ENCODE measurements at places on chromosomes 7 and 10. TPM values are rescaled to one million over a fixed set of nuclear protein-coding genes. Genes with fewer than 3 reads are reported as not detected.
A peak's percentile ranks its signal among the peaks of the same experiment; 100 is the strongest.

The TAS2R41 gene
- not detected for total RNA-seq

GRCh38 chr7:144473908-144474307 is 70.4 kb upstream of the NOBOX start:
- H3K36me3 ChIP-seq, result no peaks in the 10 kb centered on the region
- H3K27me3 ChIP-seq, result no peaks in the 10 kb centered on the region
- no peak overlapping the region for H3K4me3 ChIP-seq
- no peak overlapping the region for H3K27ac ChIP-seq

GRCh38 chr10:95767884-95768556 is 12.1 kb downstream of the ENTPD1 start:
- H3K27me3 ChIP-seq, result no peaks in the 10 kb centered on the region
- no peak overlapping the region for H3K27ac ChIP-seq
- H3K36me3 ChIP-seq, result no peaks in the 10 kb centered on the region
- H3K4me3 ChIP-seq, result no peak overlapping the region

DNA sequence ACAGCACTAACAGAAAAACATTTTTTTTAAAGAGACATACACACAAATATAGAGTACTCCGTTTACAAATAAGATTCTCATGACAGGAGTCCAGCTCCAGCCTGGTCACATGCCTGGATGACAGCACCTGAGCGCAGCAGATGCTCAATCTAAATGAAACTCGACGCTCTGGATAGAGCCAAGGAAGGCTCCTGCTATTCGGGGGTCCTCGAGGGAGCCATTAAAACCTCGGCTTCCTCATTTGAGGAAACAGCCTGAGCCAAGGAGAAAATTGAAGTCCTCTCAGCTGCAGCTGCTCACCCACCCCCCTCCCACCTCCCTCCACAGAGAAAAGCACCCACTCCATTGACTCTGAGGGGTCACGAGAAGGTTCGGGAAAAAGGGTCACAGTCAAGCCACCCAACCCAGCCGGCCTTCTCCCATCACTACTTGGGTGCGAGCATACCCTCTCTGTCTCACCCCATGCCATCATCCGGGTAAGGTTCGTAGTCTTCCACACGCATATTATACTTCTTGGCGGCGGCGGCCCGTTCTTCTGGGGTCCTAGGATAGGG is 673 bp downstream of the NDUFB8 start:
- H3K4me1 ChIP-seq, result peaks cover 8% of the 10 kb centered on the region
- H3K4me3 ChIP-seq, result peak overlapping the region; percentile 97
- 0 out of 2 replicates have a peak, but pooled peaks cover 9% of the 10 kb centered on the region for H3K36me3 ChIP-seq
- H3K27ac ChIP-seq, result peak overlapping the region; percentile 2

The HOGA1 gene
- total RNA-seq, result not detected

The AKR1C8 gene
- not detected for total RNA-seq

GRCh38 chr7:111272092-111272491 is 181.2 kb downstream of the LRRN3 start:
- peaks cover 3% of the 10 kb centered on the region for H3K4me1 ChIP-seq
- no peak overlapping the region for H3K27ac ChIP-seq
- no peaks in the 10 kb centered on the region for H3K27me3 ChIP-seq
- H3K36me3 ChIP-seq, result no peaks in the 10 kb centered on the region
- no peak for DNase-seq

The KLF14 gene
- total RNA-seq, result not detected

- H3K4me3 ChIP-seq, result no peak within 1 kb of the TSS
- H3K36me3 ChIP-seq, result no peaks in the 10 kb centered on the region
- DNase-seq, result no peak
- H3K27ac ChIP-seq, result no peak within 1 kb of the TSS
- H3K4me1 ChIP-seq, result no peaks in the 10 kb centered on the region
These were observed at the start of gene TMEM273 for GRCh38 chr10:49187950-49188761. Gene TMEM273, minus strand, starts transcription at chr10:49188391. Its CDS starts 55 bp downstream, at chr10:49188336.

DNA sequence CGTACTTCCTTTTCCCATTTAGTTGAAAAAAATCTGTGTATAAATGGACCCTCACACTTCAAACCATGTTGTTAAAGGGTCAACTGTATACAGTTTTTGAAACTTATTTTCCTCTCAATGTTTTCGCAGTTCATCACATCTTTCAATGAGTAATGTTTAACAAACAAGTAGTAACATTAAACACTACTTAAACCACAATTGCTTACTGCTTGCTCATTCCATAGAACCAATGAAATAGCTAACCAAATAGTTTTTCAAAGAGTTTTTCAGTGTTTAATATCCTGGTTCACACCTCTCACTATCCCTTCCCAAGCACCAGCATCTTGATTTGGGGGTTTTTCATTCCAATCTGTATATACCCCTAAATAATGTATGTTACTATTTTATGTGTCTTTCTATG is 9.1 kb downstream of the SEM1 start:
- no peak overlapping the region for H3K27ac ChIP-seq
- H3K27me3 ChIP-seq, result no peaks in the 10 kb centered on the region
- H3K36me3 ChIP-seq, result no peaks in the 10 kb centered on the region
- no peak overlapping the region for H3K4me3 ChIP-seq

GRCh38 chr10:11286261-11286852 is 268.7 kb downstream of the CELF2 start:
- H3K4me1 ChIP-seq, result no peaks in the 10 kb centered on the region
- DNase-seq, result no peak
- H3K36me3 ChIP-seq, result no peaks in the 10 kb centered on the region

GRCh38 chr7:117816727-117817126 is 56.5 kb downstream of the CTTNBP2 start:
- no peak overlapping the region for H3K27ac ChIP-seq
- no peaks in the 10 kb centered on the region for H3K4me1 ChIP-seq
- DNase-seq, result no peak
- no peak overlapping the region for H3K4me3 ChIP-seq
- H3K36me3 ChIP-seq, result no peaks in the 10 kb centered on the region
- no peaks in the 10 kb centered on the region for H3K27me3 ChIP-seq

The MUC3A gene
- total RNA-seq, result not detected

- no peak for DNase-seq
- no peaks in the 10 kb centered on the region for H3K27me3 ChIP-seq
- no peaks in the 10 kb centered on the region for H3K36me3 ChIP-seq
- no peak overlapping the region for H3K27ac ChIP-seq
- peaks cover 6% of the 10 kb centered on the region for H3K4me1 ChIP-seq
These were observed 254.3 kb upstream of the GNAI1 start for GRCh38 chr7:79880312-79880711.

The HOXA1 gene
- 0.97 TPM for total RNA-seq

DNA sequence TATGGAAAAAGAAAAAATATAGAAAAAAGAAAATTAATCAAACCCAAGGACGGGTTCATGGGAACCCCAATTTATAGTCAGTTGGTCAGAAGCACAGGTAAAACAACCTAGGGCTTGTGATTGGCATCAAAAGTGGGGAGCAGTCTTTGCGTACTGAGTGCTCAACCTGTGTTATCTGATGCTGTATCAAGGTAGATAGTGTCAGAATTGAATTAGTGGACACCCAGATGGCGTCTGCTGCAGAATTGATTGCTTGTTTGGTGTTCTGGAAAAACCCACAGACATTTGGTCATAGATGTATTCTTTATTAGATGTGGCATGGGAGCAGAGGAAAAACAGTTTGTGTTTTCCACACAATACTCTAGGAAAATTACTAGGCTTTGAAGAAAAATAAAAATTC is 39.6 kb downstream of the NEUROG3 start:
- peaks cover 30% of the 10 kb centered on the region for H3K27me3 ChIP-seq
- H3K27ac ChIP-seq, result no peak overlapping the region
- H3K4me1 ChIP-seq, result no peaks in the 10 kb centered on the region
- no peaks in the 10 kb centered on the region for H3K36me3 ChIP-seq

DNA sequence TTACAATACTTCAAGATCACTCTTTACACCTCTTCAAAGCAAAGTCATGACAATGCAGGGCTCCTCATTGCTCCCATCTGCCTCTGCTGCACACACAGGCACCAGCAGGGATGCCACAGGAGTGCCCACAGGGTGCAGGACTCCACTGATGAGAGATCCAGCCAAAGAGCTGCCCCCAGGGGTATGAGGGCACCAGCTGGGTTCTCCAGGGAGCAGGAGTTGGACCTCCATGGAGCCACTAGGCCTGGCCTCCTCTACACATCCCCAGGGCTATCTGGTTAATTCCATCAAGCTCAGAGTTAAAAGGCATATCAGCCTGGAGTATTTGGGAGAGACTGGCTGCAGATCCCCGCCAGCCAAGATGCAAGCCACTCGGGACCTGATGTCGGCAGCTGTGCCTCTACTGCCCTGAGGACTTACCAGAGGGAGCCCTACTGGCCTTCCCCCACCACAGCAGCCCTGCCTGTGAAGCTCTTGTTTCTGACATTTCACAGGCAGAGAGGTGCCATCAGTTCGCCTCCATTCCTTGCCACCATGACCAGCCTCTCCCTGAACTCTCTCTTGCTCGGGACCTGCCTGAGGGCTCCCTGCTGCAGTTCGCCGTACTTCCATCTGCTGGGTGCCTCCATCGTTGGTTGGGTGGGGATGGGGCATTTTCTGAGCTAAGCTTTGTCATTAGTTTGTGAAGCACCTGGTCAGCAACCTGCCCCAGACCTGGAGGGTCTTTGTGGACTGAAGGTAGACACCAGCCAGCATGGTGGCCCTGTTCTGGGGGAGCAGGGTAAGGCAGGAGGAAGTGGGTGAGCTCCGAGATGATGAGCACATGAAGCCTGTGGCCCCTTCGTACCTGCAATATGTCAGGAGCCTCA is 12.5 kb upstream of the TRIM8 start:
- no peak for DNase-seq
- H3K36me3 ChIP-seq, result no peaks in the 10 kb centered on the region
- peaks cover 86% of the 10 kb centered on the region for H3K4me1 ChIP-seq
- peak overlapping the region; percentile 92 for H3K27ac ChIP-seq

DNA sequence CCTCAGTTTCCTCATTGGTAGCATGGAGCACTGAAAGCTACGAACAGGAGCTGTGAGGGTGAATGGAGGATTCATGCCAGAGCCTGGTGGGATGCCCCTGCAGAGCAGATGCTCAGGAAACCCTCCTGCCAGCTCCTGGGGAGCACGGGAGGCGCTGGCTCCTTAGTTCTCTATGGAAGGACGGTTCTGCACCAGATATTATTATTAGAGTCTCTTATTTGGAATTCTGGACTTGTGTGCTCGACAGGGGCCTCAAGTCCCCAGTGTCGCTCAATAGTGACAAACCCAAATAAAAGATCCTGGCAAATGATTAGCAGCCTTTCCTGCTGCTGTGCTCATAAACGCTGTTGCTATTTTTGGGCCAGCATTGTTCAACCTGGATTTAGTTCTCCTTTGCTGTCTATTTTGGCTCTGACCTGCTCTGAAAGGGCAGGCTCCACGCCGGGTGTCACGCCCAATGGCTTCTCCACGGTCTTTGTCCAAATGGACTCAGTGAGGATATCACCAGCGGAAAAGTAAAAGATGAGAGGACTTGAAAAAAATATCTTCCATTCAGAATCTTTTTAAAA is 23.0 kb upstream of the KLF6 start:
- H3K4me3 ChIP-seq, result no peak overlapping the region
- H3K27me3 ChIP-seq, result no peaks in the 10 kb centered on the region
- DNase-seq, result no peak
- H3K27ac ChIP-seq, result peak overlapping the region; percentile 100

DNA sequence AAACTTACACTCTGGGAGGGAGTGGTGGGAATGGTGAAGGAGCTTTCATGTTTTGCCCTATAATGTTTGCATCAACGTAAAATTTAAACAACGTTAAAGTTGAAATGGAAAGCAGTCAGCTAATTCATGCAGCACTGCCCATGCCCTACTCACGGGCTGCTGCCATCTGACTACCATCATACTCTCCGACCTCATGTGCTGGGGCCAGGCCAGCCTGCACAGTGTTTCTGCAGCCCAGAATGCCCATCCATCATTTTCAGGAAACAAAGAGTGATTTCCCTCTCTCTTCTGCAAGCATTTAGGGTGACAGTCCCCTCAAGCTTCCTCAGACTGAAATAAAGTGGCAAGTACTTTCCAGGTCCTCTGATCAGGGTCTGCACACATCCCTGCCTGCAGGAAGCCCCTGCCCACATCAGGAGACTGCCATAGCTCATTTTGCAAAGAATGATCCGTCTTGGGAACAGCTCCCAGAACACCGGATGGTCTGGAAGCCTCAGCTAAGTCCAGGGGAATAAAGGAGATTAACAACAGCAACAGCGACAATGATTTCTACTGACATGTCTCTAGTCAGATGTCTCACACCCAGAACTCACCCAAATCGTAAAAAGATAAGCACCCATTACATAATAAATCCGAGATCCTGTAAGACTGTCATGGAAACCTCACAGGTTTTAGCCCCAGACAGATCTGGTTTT is 40.3 kb downstream of the ARHGAP22 start:
- no peaks in the 10 kb centered on the region for H3K4me1 ChIP-seq
- no peak for DNase-seq
- no peak overlapping the region for H3K4me3 ChIP-seq
- no peaks in the 10 kb centered on the region for H3K27me3 ChIP-seq

DNA sequence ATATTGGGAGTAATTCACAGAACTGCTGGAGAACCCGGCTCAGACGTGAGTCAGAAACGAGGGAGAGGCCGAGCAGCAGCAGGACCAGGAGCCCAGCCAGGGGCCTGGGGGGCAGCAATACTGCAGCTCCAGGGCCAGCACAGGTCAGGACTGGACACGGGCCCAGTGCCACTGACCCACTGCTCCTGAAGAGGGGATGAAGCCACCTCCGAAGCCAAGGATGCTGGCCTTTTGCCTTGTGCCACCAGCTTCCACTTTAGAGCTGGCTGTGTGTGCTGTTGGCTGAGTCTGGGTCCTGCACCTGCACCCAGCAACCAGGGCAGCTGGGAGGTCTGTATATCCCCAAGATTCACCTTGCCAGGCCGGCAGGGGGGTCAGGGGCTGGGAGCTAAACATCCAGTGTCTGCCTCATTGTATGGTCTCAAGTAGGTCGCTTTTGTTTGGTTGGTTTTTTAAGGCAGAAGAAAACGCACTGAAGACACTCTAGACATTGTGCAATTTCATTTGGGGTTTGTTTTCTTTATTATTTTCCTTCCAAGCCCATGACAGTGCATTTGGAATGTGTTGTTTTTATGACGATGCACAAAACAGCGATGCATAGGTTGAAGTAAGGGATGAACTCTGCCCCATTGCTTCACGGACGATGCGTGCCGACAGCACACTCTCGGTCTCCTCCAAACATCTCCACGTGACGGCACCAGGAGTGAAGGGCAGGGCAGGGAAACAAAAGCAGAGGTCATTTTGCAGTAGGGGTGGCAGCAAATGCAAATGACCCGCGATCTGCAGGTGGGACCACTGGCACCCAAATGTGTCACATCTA is 27.7 kb upstream of the INSIG1 start:
- H3K4me1 ChIP-seq, result no peaks in the 10 kb centered on the region
- no peak overlapping the region for H3K4me3 ChIP-seq
- peaks cover 5% of the 10 kb centered on the region for H3K27me3 ChIP-seq
- DNase-seq, result no peak
- H3K36me3 ChIP-seq, result no peaks in the 10 kb centered on the region
- H3K27ac ChIP-seq, result no peak overlapping the region

GRCh38 chr7:8515640-8516185 is 82.3 kb downstream of the NXPH1 start:
- no peaks in the 10 kb centered on the region for H3K36me3 ChIP-seq
- H3K4me1 ChIP-seq, result no peaks in the 10 kb centered on the region
- no peak overlapping the region for H3K4me3 ChIP-seq
- no peak for DNase-seq

- DNase-seq, result no peak
- H3K4me1 ChIP-seq, result peaks cover 56% of the 10 kb centered on the region
- H3K27me3 ChIP-seq, result no peaks in the 10 kb centered on the region
- peak overlapping the region; percentile 94 for H3K27ac ChIP-seq
- H3K36me3 ChIP-seq, result no peaks in the 10 kb centered on the region
- H3K4me3 ChIP-seq, result peak overlapping the region; percentile 31
These were observed 462.4 kb upstream of the KLF6 start for GRCh38 chr10:4247379-4247778.

GRCh38 chr7:130009848-130010688 is 41.1 kb downstream of the ZC3HC1 start:
- H3K4me3 ChIP-seq, result no peak overlapping the region
- H3K4me1 ChIP-seq, result peaks cover 12% of the 10 kb centered on the region
- no peaks in the 10 kb centered on the region for H3K27me3 ChIP-seq
- peak overlapping the region; percentile 93 for H3K27ac ChIP-seq

All from GM23248 (cell line).